ENCODE measurements at places on chromosomes 13 and 19.

- peak; percentile 12 for DNase-seq
These were observed 807.9 kb upstream of the ARGLU1 start for GRCh38 chr13:107375701-107376340.

DNA sequence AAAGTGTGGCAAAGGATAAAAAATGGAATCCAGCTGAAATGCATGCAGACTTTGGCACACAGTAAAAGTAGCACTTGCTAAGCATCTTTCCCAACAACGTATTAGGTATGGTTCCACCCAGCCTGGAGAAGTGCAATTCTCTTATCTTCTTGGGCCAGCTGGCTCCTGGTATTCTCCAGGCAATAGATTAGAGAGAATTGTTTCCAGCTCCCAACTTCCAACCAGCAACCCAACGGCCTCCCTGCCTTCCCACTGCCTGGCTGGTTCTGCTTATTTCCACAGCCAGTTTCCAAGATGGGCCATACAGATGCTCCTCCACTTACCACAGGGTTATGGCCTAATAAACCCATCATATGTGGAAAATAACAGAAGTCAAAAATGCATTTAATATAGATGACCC is 133.4 kb downstream of the OXGR1 start:
- no peak for DNase-seq

DNA sequence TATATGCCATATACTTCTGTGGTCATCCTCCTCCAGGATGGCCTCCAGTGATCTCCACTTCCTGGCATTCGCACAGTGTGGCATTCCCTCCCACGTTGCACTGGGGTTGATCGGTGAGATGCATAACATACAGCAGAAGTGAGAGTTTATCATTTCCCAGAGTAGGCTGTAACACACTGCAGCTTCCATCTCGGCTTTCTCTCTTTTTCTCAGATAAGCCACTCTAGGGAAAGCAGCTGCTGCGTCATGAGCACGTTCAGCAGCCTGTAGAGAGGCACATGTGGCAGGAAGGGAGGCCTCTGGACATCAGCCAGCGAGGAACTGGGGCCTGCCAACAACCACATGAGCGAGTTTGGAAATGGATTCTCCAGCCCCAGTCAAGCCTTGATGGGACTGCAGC is 807.1 kb downstream of the DIAPH3 start:
- DNase-seq = no peak

DNA sequence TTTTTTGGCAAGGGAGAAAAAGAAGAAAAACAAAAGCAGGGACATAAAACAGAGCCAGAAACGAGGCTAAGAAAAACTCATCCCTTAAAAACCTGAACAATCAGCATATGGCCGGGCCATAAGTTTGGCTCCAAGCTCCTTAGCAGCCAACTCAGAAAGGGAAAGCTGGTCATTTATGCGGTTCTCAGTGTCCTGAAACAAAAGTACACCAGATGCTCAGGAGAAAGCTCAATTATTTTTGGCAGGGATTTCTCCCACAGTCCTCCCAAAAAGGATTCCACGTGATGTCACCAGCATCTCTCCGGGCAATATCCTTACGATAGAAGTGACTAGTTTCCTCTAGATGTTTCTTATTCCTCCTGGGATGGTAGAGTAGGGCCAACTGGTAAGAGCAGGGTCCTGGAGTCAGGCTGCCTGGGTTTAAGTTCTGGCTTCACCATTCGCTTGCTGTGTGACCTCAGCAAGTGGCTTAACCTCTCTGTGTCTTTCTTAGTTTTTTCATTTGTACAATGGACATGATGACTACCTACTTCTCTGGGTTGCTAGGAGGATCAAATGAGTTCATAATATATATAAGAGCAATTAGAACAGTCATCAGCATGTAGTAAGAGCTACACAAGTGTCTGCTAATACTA is 34.0 kb downstream of the PIN1 start:
- no peak for DNase-seq

DNA sequence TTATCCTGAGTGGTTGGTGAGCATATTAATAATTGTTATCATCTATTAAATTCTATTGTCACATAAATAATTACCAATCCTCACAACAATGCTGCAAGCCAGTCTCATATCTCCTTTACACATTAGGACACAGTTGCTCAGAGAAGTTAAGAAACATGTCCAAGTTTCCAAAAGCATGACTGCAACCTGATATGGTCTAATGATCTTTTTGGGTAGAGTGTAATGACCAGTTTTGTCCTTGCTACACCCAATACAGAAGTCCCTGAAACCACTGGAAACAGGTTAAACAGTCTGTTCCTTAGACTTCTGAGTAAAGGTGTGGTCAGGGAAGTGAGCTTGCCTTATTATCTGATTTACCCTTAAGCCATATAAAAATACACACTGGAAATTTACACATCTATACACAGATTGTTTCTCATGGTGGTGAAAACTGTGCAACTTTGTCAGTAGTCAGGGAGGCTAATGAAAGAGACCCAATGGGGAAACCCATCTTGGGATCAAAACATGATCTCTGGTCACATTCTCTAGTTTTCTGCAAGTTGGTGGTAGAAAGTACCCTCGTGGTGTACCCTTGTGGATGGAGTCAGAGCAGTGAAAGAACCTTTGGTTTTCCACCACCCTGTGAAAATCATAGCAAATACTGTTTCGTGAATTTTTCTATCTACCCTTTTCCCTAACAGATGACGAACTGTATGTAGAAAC is 146.0 kb upstream of the KLF12 start:
- DNase-seq = no peak

- peak; percentile 11 for DNase-seq
These were observed 1.5 kb upstream of the S1PR5 start for GRCh38 chr19:10518444-10519361.

GRCh38 chr19:53157626-53158025 is 1.2 kb downstream of the ZNF347 start:
- no peak for DNase-seq

GRCh38 chr19:28539759-28540158 is 673.2 kb downstream of the UQCRFS1 start:
- no peak for DNase-seq

DNA sequence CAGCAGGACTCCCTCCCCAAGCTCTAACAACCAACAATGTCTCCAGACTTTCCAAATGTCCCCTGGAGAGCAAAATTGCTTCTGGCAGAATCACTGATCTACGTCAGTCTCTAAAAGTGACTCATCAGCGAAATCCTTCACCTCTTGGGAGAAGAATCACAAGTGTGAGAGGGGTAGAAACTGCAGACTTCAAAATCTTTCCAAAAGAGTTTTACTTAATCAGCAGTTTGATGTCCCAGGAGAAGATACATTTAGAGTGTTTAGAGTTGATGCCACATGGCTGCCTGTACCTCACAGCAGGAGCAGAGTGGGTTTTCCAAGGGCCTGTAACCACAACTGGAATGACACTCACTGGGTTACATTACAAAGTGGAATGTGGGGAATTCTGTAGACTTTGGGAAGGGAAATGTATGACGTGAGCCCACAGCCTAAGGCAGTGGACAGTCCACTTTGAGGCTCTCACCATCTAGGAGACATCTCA is 6.2 kb upstream of the CEACAM5 start:
- no peak for DNase-seq

Data from retina (tissue), 1 donor.